ENCODE measurements at places on chromosomes 12 and 14.

DNA sequence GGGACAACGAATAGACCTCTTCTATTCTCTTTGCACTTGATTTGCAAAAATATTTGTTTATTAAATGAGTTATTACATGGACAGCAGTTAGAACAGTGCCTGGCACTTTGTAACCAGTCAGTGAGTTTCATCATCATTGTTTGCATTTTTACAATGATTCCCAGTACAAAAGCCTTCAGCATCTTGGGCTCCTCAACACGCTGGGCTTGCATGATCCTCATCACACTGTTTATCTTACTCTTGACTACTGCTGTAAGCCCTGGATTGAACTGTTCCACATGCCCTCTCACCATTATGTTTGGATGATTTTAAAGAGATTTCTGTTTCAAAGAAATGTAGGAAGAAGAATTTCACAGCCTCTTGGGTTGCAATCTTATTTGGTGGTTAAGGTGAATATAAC lies 204.3 kb downstream of the PELI2 start:
- no peak for DNase-seq

DNA sequence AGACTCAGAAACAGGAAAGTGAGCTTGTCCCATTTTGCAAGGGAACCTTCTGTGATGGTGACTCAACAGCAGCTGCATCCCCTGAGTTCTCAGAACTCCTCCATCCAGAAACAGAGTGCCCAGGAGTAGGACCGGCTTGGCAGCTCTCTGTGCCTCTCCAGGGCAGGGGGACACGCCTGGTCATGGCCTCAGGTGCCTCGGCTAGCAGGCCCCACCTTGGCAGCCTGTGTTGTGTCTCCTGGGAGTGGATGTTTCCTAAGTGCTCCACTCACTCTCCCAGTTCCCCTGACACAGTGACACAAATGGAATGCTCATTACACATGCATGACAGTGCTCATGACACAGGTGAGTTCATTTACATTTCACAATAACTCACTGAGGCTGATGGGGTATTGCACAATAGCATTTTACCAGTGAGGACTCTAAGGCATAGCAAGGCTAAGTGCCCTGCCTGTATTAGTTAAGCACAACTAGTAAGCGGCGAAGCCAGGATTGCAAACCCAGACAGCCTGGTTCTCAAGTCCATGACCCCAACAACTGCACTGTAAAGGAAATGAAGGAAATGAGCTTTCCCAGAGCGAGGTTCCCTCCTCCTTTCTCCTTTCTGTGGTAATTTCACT lies 47.4 kb downstream of the CALM1 start:
- no peak for DNase-seq

GRCh38 chr12:109476807-109477184 lies 304 bp downstream of the KCTD10 start:
- DNase-seq, result no peak

DNA sequence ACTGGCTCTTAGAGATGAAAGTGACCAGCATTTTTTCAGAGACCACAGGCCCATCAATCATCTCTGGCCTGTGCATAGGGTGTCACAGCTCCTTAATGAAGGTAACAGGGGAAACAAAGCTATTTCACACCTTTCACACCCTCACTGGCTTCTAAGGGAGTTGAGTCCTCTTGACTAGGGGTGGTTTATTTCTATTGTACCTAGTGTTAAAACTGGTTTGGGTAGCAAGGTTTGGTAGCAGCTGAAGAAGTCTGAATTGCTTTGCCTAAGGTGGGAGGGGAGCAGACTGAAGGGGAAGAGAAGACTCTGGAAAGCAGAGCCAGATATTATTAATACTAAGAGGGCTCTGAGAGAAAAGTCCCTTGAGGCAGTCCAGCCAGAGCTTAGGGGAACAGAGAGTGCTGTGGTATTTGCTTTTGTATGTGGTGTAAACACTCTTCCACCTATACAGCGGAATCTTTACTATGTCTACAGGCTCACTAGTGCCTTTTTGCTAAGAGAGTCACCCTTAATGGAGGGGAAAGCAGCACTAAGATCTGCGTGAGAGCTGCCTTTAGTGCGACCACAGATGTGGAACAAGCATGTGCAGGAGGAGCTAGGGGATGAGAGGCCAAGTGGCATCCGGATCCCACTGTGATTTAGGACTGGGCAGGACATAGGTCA lies 95.8 kb downstream of the STXBP6 start:
- no peak for DNase-seq

Data from glutamatergic neuron (in vitro differentiated cells).